Spinal cord (tissue), 10 donors: ENCODE measurements at places on chromosomes 4 and X.

GRCh38 chr4:95638920-95639501 is 90.2 kb upstream of the UNC5C start:
- no peak for DNase-seq

DNA sequence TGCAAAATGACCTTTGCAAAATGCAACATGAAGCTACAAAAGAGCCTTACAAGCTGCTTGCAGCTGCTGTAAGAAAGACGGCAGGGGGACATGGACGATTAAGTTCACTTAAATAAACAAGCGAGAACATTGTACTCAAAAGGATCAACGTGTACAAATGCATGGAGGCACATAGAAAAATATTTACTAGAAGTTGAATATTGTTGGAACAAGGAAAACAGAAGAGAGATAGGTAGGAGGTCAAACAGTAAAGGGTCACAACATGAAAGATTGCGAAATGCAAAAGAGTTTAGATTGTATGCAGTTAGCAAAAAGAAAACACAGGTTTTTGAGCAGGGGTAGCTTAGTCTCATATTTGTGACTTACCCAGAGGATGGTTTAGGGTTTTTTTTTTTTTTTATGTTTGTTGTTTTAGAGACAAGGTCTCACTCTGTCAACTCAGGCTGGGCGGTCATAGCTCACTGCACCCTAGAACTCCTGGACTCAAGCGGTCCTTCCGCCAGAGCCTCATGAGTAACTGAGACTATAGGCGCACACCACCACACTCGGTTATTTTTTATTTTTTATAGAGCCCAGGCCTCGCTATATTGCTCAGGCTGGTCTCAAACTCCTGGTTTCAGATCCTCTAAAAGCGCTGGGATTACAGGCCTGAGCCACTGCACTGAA is 1.4 kb upstream of the PHF8 start:
- DNase-seq, result no peak

GRCh38 chr4:18932730-18933339 is 911.3 kb upstream of the LCORL start:
- DNase-seq, result no peak

DNA sequence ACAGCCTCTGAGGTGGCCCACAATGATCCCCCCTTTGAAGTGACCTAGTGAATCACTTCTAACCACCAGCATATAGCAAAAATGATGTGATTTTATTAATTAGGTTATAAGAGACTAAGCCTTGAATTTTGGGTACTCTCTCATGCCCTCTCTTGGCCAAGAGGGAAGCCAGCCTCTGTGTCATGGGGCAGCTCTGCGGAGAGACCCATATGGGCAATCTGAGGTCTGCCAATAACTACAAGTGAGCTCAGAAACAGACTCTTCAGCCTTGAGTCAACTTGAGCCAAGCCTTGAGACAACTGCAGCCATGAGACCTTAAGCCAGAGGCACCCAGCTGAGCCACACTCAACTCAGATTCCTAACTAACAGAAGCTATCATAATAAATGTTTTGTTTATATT is 45.7 kb downstream of the MANBA start:
- DNase-seq, result no peak

DNA sequence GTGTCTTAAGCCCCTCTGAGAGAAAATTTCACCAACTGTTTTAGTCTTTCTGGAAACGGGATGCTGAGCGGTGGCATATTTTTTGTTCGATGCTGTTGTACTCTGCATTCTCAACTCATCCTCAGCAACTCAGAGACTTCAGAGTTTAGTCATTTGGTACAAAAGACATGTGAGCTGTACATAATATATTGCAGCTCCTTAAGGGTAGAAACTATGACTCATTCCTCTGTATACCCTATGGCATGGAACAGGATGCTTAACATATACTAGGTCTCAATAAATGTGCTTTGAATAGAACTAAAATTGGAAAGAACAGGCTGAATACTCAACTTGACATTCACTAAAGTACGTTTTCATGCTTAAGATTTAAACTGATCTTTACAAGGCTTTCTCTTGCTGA is 130.5 kb upstream of the SLITRK2 start:
- DNase-seq, result no peak

- no peak for DNase-seq
These were observed 26.8 kb downstream of the MGST2 start for GRCh38 chr4:139692309-139693012.

- no peak for DNase-seq
These were observed 53.3 kb downstream of the RTL5 start for GRCh38 chrX:72078411-72078810.

GRCh38 chr4:81790477-81790876 is 318.8 kb upstream of the RASGEF1B start:
- DNase-seq, result no peak

DNA sequence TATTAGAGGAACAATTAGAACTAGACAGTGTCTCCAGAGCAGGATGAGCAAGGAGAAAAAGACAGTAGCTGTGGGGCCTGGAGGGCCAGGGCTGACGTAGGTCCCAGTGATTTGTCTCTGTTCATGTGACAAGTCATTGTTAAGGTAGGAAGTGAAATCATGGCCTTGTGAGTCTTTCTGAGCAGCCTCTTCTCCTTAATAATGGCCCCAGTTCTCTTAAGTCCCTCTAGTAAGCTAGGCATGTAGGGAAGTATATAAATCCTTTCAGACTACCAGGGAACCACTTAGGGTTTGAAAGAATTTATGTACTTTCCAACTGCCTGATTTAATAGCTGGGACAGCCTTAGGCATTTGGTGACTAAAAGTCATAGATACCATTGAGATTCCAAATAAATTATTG is 133.0 kb downstream of the KLHL8 start:
- peak; percentile 69 for DNase-seq

DNA sequence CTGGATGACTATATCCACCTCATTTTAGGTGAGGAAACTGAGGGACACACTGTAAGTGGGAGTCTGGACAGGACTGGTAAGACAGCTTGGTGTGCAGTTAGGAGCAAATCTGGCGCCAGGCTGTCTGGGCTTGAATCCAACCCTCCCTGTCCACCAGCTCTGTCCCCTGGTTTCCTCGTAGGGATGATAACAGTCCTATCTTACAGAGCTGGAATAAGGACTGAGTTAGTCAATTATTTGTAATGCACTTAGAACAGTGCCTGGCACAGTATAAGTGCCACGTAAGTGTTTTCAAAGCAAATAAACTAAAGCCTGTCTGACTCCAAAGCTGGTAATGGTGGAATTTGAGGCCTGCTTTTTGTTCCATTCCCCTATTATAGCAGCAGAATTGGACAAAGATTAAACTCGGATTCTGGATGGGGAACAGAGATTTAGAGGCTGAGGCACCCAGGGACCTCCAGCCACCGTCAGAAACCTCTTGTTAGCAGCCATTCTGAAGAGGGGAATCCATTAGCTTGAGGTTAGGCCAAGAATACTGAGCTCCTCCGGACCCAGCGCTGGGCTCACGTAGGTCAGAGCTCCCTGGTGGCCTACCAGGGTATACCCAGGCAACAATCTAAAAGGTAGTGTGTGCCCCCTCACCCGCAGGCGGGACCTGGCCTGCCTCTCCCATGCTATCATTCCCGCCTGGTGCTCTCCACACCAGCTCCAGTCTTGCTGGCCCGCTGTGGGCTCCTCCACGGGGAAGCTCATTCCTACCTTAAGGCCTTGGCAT is 102.1 kb downstream of the UCHL1 start:
- no peak for DNase-seq
